ENCODE measurements at places on chromosomes 2 and 18.

GRCh38 chr18:12366784-12367183 lies 10.2 kb downstream of the AFG3L2 start:
- no peak for DNase-seq

GRCh38 chr2:61857224-61857623 lies 3.4 kb upstream of the FAM161A start:
- no peak for DNase-seq

GRCh38 chr2:218877891-218878290 lies 2.8 kb upstream of the WNT10A start:
- DNase-seq, result no peak

DNA sequence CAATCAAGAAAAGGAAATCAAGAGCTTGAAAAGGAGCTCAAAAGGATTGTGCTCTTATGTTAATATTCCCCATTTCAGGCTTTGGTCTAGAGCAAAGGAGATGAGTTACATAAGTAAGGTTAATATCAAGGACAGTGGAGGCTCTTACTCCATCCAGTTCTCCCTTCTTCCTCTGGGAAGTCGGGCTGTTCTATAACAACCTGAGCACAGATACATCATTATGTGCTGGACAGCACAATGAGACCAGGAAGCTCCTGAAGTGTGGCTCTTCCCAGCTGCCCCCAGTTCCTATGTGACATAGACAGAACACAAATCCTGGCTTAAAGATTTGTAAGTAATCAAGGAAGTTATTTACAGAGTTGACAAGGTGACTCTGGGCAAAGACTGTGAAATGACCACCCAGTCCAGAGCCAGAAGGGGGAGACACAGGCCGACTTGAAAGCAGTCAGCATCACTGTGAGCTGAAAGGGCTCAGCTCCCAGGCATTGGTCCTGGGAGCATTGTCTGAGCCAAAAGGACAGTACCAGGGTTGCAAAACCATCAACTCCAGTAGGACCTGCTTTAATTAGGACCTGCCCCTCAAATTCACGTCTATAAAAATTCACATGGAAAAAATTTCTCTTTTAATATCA lies 917.6 kb upstream of the ACVR2A start:
- no peak for DNase-seq

DNA sequence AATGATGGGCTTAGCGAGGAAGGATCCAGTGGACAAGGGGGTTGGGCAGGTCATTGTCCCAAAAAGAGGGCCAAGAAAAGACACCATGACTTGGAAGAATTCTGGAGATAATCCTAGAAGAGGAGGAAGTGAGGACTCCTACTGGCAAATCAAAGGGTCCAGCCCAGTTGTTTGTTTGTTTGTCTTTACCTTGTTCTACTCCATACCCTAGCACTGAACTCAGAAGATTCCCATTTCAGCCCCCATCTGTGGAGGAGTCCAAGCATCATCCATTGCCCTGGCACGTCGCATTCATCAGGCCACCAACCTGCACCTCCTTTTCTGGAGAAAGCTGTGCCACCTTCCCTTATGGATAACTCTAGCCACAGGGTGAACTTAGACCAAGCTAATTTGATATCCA lies 326.2 kb downstream of the EN1 start:
- no peak for DNase-seq

GRCh38 chr2:187594801-187595200 lies 40.6 kb upstream of the TFPI start:
- DNase-seq, result no peak

DNA sequence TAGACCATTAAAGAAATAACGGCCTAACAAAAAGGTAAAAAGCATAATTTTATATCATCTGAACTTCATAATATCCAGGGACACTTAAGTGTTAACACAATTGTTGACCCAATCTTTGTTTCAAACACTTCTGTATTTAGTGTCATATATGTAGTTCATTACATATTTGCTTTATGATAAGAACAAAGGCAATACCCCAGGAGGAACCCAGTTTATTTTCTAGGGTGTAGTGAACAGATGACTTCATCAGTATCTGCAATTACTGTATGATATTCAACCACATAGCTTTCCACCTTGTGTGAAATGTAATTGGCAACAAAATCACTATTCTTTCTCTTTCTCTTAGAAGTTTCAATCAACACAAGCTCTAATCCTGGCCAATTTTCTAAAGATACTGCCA lies 177.8 kb downstream of the SLC39A10 start:
- DNase-seq, result no peak

GRCh38 chr2:219406861-219407230 lies 11.3 kb upstream of the DES start:
- no peak for DNase-seq

- no peak for DNase-seq
Observed at GRCh38 chr2:160694631-160695030, 201.0 kb upstream of the RBMS1 start.

Measured in cerebellar nuclear complex (tissue), 1 donor.